ENCODE measurements at places on chromosomes 3 and 15.

DNA sequence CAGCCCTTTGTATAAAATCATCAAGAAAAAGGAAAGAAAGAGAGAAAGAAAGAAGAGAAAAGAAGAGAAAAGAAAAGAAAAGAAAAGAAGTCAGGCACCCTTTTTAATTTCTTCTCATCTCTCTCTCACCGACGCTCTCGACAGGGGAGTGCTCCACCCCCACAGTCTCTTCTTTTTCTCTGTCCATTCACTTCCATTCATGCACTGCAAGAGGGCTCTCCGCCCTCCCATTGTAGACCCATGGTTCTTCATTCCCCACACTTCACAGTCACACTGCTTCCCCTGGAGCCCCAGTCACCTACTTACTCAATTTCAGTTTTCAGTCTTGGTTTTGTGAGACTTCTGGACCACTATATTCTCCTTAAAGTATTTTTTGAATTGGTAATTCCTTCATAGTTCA, 254.7 kb downstream of the SOX2 start:
- DNase-seq = no peak

DNA sequence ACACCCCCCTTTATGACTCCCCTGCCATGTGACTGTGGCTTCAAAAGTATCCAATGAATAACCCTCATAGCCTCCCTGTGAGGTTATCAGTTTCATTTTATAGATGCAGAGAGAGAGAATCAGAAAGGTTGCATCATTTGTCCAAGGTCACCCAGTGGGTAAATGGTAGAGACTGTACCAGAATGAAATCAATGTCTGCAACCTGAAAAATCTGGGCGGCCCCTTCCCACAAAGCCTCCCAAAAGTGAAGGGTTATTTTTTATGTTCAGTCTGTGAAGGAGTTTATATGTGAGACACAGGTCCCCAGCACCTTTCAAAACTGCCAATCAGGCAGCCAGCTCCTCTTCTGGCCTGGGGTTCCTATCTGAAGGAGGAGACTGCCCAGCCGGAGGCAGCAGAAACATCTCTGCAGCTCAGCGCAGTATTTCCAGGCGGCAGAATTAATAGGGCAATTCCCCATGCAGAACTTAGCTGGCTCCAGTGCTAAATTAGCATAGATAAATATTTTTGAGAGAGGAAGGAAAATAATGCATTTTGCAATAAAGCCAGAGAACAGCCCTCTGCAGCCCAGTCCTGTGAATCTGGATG, 130.8 kb upstream of the PRR20G start:
- no peak for DNase-seq

DNA sequence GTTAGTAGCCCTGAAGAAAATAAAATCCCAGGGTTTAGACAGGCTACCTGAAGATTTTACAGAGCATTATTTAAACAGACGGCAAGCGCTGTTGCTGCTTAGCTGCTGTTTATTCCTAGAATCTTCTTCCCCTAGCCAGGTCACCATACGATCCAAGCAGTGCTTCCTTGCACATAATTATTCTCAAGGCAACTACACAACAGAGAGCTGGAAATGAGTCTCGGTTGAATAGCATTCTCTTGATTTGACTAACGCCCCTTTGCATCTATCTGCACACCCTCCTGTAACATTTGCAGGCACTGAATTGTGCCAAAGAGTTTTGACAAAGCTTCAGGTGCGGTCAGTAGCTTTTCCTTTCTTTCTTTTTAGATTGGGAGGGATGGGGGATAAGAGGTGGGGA, 564.4 kb downstream of the TBL1XR1 start:
- no peak for DNase-seq

DNA sequence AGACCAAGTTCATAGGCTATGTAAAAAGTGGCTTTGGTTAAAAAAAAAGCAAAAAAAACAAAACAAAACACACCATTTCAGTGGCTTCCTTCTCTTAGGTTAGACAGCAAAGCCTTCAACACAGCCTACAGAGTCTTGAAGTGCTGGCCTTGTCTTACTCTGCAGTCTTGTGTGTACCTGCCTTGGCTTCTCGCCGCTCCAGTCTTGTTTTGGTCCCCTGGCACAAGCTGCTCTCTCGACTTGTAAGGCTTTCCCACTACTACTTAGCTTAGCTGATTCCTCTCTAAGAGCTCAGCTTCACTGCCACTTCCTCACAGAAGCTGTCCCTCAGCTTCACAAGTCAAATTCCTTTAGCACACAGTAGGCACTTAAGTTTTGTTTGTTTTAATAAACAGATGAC, 63.0 kb downstream of the ST3GAL6 start:
- DNase-seq = no peak

- DNase-seq = no peak
These were observed 133.5 kb downstream of the WNT7A start for GRCh38 chr3:13746385-13746784.

DNA sequence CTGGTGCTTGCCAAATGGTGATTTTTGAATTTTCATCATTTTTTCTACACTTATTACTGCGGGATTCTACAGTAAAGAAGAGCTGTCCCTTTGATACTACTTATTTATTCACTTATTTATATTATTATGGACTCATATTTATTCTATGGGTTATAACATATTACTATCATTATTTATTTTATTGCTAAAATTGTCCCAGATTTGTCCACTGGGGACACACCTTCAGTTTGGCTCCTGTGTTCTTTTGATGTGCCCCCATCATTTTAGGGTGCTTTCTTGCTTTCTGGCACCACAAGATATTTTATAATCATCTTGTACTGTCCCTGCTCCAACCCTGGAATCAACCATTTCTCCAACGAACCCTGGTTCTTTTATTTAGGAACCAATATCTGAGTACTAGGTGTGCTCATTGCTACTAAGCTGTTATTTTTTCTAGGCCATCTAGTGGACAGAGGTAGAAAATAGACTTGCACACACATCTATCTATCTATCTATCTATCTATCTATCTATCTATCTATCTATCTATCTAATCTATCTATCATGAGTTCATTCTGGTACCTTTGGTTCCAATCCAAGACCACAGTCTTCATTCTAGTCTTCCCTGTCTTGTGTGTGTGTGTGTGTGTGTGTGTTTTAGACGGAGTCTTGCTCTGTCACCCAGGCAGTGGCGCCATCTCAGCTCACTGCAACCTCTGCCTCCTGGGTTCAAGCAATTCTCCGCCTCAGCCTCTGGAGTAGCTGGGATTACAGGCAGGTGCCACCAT, 16.0 kb downstream of the SLC22A14 start:
- peak; percentile 11 for DNase-seq

DNA sequence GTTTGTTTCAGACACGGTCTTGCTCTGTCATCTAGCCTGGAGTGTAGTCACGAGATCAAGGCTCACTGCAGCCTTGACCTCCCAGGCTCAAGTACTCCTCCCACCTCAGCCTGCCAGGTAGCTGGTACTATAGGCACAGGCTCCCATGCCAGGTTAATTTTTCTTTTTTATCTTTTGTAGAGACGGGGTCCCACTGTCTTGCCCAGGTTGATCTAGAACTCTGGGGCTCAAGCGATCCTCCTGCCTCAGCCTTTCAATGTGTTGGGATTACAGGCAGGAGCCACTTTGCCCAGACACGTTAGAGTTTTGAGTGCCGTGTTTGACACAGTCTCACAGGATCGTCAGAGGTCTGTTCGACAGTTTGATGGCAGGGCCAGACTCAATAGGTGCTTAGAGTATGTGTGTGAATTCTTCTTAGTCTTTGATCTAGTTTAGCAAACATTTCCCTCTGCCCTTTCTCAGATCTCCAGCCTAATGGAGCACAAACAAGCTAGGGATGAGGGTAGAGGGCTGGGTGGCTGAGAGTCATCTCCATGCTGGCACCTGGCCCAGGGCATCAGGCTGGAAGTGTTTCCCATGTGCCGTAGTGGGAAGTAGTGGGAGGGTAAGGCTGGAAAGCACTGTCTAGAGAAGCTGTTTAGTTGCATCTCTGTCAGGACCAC, 66.1 kb upstream of the DLG1 start:
- DNase-seq = no peak

DNA sequence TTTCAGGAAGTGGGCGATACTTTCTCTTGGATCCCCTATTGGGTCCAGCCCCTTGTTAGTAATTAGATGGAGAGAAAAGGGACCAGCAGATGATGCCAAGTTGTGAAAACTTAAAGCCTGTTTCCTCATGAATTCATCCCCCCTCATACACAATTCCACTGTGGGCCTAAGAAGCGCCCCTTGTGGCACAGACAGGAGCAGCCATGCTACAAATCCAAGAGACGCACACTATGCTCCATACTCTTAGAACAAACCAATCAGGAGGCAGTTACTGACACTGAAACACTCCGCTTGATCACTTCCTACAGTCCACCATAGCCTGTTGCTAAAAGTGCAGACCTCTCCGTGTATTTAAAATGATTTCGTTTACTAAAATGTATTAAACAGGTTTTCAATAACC, 111.3 kb upstream of the ARRDC4 start:
- no peak for DNase-seq

GRCh38 chr3:3625544-3626271, 173.5 kb upstream of the LRRN1 start:
- DNase-seq = no peak

DNA sequence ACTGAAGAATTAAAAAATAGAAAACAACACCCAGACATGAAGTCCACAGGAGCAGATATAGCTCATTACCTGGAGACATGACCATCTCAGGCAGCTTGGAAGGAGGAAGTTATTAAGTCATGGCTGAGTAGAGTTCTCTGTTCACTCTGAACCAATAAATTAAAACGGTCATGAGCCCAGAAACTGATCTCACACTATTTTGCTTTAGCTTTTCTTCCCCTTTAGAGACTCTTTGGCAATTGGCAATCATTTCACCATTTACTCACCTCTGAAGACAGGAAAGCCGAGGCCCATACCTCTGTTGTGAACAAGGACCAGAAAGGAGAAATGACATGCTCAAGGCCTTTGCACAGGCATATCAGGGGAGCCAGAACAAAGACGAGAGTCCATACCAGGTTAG, 26.6 kb downstream of the CLDN18 start:
- no peak for DNase-seq

DNA sequence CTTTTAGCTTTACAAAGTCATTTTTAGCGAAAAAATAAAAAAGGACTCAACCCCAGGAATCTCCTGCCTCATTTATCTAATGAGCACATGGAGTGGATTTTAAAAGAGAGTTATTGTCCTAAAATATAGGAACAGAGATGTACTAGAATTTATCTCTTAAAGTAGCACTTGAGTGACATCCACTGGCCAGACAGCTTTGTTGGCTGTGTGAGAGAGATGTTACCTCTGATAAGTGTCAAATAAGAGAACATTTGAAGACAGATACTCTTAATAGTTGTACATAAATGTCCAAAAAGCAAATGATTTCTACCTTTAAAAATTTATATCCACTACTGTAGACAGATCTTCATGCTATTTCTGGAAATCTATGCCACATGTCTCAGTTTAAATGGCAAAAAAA, 12.3 kb upstream of the MFSD1 start:
- peak; percentile 37 for DNase-seq

GRCh38 chr15:75891895-75892294, 11.8 kb upstream of the FBXO22 start:
- DNase-seq = no peak

GRCh38 chr3:150748684-150749047, 14.3 kb downstream of the SIAH2 start:
- no peak for DNase-seq

DNA sequence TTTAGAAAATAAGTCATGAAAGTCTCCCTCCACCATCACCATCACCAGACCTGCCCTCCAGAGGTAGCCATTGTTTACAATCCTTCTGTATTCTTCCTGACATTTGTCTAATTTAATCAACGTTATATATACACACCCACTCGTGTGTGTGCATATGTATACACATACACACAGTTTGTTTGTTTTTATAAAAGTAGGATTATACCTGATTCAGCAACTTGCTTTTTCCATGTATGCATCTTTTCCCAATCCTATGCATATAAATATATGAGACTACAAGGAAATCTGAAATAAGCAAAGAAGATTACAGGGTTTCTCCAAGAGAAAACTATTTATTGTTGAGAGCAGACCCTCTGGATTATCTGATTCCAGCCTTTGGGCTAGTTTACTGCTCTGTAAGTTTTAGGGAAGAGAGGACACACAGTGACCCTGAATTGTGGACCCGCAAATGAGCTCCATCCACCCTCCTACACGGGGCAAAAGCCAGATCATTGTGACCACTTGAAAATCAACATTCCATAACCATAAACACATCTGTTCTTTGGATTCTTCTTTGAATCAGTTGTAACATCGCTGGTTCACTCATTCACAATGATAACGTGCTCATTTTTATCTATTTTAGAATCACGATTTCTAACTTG, 104.3 kb downstream of the CPN2 start:
- no peak for DNase-seq

- DNase-seq = no peak
These were observed 60.1 kb downstream of the SLC12A1 start for GRCh38 chr15:48266024-48266689.

DNA sequence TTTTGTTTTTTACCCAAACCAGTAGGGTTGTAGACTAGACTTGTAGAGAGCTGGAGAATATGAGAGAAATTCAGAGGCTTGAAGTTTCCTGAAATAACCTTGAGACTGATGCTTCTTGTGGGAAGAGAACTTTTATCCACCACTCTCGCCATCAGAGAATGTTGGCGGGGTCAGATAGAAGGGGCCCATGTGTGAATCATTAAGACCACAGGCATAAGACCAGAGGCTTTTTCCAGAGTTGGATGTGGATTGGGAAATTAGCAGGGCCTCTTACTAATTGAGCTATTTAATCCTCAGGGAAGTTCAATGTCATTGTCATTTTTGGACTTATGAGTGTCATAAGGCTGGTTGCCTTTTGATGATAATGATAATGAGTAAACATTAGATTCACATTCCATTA, 246.9 kb upstream of the THRB start:
- DNase-seq = no peak
